ENCODE measurements at places on chromosomes 5 and 9.
A peak's percentile ranks its signal among the peaks of the same experiment; 100 is the strongest.

DNA sequence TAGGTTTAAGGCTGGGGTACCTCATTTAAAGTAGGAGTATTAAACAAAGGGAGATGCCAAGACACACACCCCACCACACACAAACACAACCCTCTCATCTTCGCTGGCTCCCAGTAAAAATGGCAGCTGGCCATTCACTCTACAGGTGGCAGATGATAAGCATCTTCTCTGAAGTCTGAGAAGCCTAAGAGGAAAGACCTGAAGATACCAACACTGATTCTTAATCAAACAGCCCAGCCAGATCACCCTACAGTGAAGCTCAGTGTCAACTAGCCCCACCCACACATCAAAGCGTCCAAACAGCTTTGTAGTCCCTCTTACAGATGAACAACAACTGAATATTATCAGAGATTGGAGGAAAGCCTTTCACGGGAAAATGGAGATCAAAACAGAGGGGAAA, 59.5 kb downstream of the SPOCK1 start:
- no peak for DNase-seq

- peak; percentile 56 for DNase-seq
Measured at GRCh38 chr9:4299005-4299795, 668 bp downstream of the GLIS3 start.

DNA sequence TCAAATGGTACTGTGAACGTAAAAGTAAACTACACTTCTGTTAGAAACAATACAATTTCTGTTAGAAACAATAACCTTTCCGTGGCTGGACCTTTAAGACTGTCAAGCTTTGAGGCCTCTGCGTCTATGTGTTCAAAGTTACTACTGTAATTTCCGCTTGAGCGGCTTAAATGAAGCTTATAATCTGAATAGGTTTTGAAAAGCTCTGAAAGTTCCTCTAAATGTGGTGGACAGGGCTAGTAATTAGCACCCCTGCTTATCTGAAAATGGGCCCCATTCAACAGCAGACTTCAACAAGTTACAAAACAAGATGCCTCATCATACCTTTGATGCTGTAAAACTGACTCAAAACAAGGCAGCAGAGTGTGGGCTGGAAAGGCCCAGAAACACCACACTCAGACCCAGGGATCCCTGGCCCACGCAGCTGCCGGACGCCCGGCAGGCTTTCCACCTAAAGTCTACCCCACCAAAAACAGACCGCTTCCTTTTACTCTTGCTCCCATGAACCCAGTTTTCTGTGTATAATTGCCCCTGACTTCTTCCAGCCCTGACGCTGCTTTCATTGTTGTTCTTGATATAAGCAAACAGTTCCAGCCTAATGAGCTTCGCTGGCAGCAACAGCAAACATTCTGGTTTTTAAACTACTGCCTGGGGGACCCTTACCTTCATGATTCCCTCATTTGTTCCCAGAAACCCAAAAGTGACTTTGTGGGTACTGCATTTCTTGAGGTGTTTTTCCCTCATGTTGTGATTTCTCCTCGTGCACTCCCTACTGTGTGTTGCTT, 66.7 kb downstream of the TLE1 start:
- no peak for DNase-seq

DNA sequence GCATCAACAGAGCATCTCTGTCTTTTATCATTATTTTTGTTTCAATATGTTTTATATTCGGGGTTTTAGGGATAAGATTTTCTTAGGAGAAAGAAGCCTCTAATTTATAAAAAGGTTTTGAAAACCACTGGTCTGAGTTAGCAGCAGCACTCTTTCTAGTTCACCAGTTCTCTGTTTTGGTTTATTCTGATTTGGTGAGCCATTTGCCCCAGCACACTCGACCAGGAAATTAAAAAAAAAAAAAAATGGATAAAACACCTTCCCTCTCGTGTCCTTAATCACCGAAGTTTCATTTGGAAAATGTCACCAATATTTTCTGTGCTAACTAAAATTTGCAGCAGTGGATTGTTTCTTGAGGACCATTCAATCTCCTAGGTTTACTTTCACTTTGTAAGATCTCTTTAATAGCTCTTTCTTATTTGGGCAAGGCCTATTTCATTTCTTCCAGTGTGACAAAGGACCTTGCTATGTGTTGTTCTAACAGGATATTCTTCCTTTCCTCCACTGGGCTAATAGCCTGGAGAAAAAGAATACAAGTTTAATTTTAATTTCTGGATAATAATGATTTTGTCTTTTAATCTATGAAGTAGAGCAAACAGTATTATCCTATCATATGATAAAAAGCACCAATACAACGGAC, 57.8 kb upstream of the ANXA1 start:
- DNase-seq, result peak; percentile 29

DNA sequence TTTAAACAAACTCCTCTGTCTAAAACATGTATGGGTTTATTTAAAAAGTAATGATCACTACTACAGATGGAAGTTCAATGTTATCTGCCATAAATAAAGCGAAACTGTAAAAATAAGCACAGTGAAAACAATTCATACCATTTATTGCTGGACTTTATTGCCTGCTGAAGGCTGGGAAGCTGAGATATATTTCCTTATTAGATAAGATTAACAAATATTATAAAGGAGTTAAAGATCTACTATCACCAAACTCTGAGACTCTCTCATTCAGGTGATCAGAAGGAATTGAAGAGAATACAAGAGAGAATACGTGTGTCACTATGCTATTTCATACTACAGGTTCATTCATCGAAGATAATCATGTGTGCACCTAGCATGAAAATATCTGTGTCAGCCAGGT, 190.9 kb upstream of the ATP10B start:
- no peak for DNase-seq

Data from AG20443 (cell line).